Activated T-cell treated with anti-CD3 and anti-CD28 coated beads, Interleukin-2, amount 50 U/mL, for 1 hour (primary cell): ENCODE measurements at places on chromosomes 3 and 15.

GRCh38 chr3:178536211-178537079, at the start of gene KCNMB2:
TSS of gene KCNMB2 (plus strand) at chr3:178536436.
- DNase-seq, result no peak

DNA sequence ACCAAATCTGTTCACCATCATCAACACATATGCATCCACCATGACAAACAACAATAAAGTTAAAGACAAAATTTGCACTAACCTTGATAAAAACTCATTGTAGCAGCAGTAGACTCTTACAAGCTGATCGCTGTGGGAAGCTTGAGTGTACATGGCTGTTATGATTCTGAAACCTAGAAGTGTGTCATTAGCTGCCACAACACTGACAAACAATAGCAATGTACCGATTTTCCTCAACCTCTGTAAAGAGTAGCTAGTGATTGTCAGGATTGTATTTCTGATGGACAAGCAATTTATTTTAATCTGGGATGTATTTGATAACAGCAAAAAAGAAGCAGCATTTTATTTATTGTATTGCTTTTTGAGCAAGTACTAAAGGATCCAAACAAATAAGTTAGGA, 1357.7 kb downstream of the ROBO1 start:
- no peak for DNase-seq

DNA sequence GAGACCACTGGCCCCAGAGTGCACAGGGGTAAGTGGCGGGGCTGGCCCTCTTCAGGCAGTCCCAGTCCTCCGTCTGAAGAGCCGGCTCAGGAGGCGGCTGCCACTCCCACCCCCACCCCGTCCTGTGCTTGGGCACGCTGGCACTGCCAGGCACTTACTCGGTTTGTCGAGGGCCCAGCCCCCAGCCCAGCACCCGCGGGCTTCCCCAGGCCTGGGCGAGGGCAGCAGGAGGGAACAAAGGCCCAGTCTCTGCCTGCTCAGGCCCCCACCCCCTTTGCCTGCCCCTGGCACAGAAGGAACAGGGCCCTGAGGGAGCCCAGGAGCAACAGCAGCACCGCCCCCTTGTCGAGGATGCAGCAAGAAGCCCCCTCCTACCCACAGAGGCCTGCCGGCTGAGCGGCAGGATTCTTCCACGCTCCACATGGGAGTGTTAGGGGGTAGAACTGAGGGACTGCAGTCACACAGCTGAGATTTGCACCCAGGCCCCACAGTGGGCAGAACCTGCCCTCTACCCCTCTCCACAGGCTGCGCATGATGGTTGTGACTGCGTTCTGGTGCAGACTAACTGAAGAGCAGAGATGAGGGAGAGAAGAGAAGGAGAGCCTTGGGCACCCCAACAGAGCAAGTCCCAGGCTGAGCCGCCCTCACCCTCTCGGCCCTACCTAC, 8.9 kb downstream of the DUSP7 start:
- DNase-seq, result no peak

GRCh38 chr15:99442252-99442897, 123.4 kb upstream of the MEF2A start:
- no peak for DNase-seq

GRCh38 chr3:146160321-146160963, 542 bp downstream of the PLOD2 start:
- no peak for DNase-seq

- DNase-seq, result no peak
These were observed 232.6 kb upstream of the LRTM1 start for GRCh38 chr3:55160241-55160983.

DNA sequence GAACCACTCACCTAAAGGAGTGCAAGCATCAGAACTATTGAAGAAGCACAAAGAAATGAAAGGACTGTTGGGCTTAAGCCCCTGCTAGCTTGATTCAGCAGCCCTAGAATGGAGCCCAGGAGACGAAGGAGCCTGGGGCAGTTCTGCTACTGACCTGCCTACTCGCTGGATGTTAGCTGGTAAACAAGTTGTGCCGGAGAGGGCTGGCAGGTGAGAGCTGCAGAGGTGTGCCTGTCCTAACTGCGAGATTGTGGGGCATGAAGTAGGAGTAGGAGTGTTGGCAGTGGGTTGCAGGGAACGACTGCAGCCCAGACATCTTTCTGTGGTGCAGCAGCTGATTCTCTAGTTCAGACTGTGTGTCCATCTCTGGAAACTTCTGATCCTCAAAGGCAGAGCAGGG, 75.2 kb upstream of the GSK3B start:
- no peak for DNase-seq

GRCh38 chr3:142040941-142041491, 108.3 kb downstream of the TFDP2 start:
- DNase-seq, result no peak

- no peak for DNase-seq
These were observed 13.6 kb upstream of the CSRNP1 start for GRCh38 chr3:39166932-39167532.

- DNase-seq, result no peak
These were observed 112.2 kb downstream of the CHL1 start for GRCh38 chr3:308597-309321.

DNA sequence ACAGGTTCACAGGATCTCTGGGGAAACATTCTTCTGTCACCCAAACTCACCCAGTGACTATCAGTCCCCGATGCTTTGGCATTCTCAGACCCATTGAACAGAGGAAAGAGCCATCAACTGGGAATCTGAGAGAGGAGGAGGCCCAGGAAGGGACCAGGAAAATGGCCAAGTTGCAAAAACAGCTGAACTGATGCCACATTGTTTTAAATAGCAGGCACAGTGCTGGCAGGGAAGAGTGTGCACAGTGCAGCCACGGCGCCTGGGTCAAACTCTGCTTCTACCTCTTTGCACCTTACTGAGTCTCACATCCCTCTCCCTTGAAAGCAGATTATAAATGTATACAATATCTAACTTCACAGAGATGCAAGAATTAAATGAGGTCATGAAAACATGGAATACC, 66.4 kb downstream of the SRGAP3 start:
- no peak for DNase-seq

- DNase-seq, result no peak
These were observed 3.1 kb upstream of the LPCAT4 start for GRCh38 chr15:34370129-34370528.

GRCh38 chr3:120272286-120272685, 12.7 kb downstream of the GPR156 start:
- DNase-seq, result no peak
